ENCODE measurements at places on chromosomes 16 and 17.

DNA sequence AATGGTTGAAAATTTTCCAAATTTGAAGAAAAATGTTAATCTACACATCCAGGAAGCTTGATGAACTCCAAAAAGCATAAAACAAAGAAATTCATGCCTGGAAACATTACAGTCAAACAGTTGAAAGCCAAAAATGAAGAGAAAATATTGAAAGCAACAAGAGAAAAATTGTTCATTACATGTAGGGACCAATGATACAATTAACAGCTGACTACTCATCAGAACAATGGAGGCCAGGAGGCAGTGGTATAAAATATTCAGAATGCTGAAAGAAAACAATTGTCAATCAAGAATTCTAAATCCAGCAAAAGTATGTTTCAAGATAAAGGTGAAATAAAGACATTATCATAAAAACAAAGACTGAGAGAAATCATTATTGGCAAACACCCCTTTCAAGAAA, 21.6 kb downstream of the RCVRN start:
- no peak for DNase-seq

- no peak for DNase-seq
These were observed 30.0 kb downstream of the EEF2K start for GRCh38 chr16:22235839-22236745.

GRCh38 chr16:86955136-86955855, 361.9 kb downstream of the C16orf95 start:
- no peak for DNase-seq

- peak; percentile 57 for DNase-seq
These were observed 4.6 kb downstream of the KIFC3 start for GRCh38 chr16:57797526-57798266.

GRCh38 chr16:9775998-9776397, 406.2 kb downstream of the GRIN2A start:
- DNase-seq: no peak

DNA sequence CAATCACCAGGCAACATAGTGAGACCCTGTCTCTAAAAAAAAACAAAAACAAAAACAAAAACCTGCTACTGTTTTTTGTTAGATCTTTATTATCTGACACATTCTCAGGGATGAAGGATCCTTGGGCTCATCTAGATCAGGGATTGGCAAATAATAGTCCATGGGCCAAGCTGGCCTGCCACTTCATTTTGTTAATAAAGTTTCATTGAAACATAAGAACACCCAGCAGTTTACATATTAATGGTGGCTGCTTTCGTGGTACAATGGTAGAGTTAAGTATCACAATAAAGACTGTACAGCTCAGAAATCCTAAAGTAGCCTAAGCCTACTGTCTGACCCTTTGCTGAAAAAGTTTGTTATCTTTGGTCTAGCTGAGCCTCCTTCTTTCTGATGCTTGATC, 32.9 kb upstream of the CLEC18A start:
- no peak for DNase-seq

DNA sequence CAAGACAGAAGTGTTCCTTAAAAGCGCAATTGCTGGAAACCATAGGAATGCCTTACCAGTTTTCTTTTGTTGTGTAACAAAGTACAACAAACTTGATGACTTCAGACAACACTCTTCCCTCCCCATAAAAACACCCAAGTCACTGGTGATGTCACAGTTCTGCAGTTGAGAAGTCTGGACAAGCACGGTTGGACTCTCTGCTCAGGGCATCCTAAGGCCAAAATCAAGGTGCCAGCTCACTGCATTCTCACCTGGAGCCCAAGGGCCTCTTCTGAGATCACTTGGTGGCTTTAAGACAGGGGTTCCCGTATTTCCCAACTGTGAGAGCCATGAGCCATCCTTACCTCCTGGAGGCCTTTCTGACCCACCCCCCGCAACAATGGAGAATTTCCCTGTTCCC, 45.6 kb upstream of the MEAK7 start:
- no peak for DNase-seq

GRCh38 chr16:50269769-50270509, 3.6 kb downstream of the ADCY7 start:
- DNase-seq: no peak

DNA sequence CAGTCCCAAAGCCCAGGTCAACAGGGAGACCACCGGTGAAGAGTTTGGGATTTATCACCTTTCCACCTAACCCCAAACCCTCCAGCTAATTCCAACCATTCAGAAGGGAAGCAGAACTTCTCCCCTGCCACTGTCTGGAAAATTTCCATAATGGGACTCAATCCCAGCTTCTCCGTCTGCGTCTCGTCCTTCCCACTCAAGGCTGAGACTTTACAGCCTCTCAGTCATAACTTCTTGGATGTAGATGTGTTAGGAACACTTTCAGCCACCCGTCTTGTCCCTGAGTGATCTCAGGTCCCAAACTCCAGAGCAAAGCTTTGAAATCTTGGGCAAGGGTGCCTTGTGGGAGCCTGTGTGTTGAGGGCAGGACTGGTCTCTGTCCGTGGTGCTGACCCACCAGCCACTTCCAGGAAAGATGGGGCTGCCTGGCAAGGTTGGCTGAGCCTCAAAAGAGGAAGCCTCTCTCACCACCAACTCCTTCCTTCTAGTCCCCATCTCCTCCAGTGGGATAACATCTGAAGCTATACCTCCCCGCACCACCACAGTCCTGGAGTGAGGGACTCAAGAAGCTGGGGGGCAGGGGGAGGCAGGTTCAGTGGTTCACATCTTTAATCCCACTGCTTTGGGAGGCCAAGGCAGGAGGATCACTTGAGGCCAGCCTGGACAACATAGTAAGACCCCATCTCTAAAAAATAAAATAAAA, 9.3 kb downstream of the GAS2L2 start:
- peak; percentile 52 for DNase-seq

- DNase-seq: no peak
These were observed 77.5 kb upstream of the CHMP6 start for GRCh38 chr17:80913928-80914821.

DNA sequence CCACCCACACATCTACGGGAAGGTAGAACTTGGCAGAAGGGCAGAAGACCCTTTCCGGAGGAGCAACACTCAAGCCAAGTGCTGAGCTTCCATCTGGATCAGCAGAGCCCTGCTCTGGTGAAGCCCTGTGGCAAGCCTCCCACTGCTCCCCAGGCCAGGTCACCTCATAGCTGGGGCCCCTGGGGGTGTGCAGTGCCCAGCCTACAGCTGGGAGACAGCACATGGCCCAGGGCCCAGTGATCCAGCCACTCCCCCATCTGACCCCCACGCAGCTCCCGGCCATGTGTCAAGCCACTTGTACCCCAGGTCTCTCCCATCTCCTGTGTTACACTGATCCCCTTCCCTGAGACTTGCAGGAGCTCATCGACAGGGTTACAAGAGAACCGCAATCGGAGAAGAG, 95.7 kb downstream of the RBFOX3 start:
- no peak for DNase-seq

GRCh38 chr17:5431949-5432556, 6.9 kb downstream of the C1QBP start:
- DNase-seq: no peak

DNA sequence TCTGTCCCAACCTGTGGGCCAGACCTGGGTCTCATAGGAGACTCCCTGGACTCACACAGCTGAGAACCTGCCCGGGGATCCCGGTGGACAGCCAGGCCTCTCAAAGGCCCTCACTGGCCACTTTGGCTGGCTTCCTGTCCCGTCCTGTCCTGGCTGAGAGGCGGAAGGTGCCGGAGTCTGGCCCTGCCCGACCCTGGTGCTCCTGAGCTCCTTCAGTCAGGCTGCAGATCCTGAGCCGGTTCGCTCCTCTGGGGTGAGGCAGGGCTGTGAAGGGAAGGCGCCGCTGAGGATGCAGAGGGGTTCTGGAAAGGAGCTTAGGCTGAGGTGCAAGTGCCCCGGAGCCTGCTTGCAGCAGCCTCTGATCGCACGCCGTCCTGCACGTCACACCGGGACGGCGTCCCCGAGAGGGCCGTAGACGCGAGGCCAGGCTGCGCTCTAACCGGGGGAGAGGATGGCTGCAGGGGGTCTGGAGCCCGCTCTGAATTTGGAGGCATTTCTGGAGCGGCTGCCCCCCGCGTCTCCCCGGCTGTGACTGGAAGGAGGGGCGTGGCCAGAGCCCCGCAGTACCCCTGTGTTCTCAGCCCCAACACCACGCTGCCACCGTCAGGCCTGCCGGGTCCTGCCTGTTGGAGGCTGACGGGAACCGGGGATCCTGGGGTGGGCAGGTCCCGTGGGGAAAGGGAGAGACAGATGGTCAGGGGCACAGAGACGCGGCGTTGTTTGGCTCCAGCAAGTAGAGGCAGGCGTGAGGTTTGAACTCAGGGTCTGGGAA, 4.1 kb downstream of the HGS start:
- no peak for DNase-seq

- DNase-seq: no peak
These were observed 4.0 kb downstream of the TGFB1I1 start for GRCh38 chr16:31475946-31476302.

DNA sequence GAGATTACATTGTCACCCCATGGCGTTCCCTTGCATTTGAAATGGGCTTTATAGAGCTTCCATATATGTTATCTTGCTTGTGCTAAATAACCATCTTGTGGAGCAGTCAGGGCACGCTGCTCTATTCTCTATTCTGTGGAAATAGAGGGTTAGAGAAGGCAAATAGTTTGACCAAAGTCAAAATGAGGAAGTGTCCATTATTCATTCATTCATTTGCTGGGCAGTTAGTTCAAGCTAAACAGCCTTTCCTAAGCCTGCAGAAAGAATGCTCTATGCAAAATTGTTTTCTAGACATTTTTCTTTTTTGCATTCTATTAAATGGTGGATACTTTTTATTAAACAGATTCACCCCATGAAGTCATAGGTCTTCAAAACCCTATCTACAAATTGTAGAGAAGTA, 67.8 kb upstream of the ELAC2 start:
- no peak for DNase-seq

DNA sequence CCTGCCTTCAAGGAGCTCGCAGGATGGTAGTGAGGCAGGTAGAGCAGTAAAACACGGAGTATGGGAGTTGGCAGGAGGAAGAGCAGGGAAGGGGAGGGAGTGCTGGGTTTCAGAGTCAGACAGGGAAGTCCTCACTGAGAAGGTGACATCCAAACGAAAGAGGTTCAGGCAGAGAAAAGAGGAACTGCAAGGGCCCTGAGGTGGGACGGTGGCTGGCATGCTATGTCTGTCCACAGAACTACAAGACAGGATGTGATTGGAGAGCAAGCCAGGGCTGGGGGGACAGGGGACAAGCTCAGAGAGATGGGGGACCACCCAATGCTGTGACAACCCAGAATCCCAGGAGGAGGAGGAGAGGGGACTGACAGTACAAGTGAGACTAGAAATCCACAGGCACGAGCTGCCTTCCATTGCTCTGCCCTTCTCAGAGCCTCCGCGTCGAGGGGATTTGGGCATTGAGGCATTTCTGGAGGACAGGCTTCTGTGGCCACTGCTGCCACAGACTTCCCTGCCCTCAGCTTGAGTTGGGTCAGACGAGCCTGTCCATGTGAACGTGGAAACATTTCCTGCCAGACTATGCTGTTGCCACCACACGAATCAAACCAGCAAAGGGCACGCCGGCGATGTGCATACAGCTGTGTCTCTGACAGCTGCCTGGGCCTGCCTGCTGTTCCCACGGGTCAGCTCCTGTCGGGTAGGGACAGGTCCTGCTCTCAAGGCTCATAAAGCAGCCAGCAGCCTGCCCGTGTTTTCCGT, 100.1 kb downstream of the RAB11FIP4 start:
- no peak for DNase-seq

GRCh38 chr17:5118219-5118618, 2.4 kb downstream of the USP6 start:
- no peak for DNase-seq

GRCh38 chr17:72998343-72998742, 94.1 kb downstream of the SLC39A11 start:
- DNase-seq: no peak

GRCh38 chr16:12781777-12782176, 21.9 kb downstream of the CPPED1 start:
- no peak for DNase-seq

GRCh38 chr16:11168386-11169051, 87.5 kb downstream of the SOCS1 start:
- no peak for DNase-seq

GRCh38 chr16:77499373-77500285, 64.8 kb upstream of the ADAMTS18 start:
- DNase-seq: no peak

DNA sequence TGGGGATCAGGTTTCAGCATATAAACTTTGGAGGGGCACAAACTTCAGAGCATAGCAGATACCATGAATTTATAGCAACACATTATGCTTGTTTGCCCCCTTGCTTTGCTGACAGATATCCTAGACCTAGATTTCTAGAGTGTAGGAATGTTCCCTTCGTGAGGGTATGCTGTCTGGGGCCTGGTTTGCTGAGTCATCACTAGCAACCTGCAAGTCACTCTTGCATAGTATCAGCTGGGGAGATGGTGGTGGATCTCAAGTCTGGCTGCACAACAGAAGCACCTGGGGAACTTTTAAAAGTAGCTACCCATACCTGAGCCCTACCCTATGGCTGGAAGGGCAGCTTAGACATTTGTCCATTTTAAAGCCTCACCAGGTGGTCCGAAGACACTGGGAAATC, 22.3 kb upstream of the HSBP1 start:
- no peak for DNase-seq

DNA sequence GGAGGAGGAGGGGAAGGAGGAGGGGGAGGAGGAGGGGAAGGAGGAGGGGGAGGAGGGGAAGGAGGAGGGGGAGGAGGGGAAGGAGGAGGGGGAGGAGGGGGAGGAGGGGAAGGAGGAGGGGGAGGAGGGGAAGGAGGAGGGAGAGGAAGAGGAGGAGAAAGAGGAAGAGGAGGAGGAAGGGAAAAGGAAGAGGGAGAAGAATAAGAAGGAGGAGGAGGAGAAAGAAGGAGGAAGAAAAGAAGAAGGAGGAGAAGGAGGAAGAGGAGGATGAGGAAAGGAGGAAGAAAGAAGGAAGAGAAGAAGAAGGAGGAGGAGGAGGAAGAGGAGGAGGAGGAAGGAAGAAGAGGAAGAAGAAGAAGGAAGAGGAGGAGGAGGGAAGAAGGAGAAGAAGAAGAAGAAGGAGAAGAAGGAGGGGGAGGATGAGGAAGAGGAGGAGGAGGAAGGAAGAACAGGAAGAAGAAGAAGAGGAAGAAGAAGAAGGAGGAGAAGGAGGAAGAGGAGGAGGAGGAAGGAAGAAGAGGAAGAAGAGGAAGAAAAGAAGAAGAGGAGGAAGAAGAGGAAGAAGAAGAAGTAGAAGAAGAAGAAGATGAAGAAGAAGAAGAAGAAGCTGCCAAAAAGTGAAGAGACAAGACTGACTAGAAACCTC, 103.8 kb downstream of the C16orf78 start:
- DNase-seq: no peak

DNA sequence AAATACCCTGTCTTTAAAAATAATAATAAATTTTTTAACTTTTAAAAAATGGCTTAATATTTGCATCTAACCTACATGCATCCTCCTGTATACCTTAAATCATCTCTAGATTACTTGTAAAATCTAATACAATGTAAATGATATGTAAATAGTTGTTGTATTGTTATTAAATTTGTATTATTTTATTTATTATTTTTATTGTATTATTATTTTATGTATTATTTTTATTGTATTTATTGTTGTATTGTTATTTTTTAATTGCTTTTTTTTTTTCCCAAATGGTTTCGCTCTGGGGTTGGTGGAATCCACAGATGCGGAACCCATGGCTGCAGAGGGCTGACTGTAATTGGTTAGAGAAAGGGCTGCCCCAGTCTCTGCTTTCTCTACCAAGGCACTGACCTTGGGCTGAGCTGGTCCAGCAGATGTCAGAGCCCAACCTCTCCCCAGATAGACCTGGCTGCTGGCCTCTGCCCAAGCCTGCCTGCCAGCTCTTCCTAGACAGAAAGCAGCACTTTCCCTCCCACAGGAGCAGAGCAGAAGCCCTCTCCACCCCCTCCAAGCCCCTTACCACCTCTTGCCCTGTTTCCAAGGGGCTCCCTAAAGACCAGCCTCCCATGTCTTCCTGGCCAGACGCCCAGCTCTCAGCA, 183.8 kb downstream of the GSG1L start:
- DNase-seq: no peak

Measured in progenitor cell of endocrine pancreas (in vitro differentiated cells).